ENCODE measurements at places on chromosomes 5 and 9. TPM values are rescaled to one million over a fixed set of nuclear protein-coding genes. Genes with fewer than 3 reads are reported as not detected.

GRCh38 chr5:12624776-12625560, 720.7 kb upstream of the CTNND2 start:
- no peak for DNase-seq

DNA sequence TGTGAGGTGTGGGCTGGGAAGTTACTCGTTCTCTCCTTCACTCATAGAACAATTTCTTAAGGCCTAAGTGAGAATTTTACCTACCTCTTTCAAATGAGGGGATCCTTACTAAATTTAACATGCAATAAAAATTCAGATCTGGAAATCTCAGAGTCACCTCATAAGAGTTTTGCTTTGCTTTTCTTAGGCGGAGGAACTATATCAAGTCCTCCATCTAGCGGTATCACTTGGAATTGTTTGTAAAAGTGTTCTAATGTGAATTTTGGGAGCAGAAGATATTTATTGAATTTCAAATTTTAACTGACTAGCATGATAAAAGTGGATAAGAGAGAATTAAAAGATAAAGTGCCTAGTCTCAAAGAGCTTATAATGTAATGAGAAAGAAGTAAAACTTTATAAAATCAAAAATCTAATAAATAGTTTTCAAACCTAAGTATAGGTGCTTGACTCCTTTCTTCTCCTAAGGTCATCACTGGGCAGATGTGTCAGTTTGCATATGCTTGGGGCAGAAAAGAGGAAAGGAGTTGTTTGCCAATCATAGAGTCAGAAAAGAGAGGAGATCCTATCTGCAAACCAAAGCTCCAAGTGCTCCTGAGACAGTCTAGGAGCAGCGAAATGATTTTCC, 145.7 kb upstream of the DAB2 start:
- DNase-seq: no peak

- no peak for DNase-seq
These were observed 376.7 kb upstream of the RORB start for GRCh38 chr9:74120470-74120869.

GRCh38 chr9:105832096-105832710, 137.9 kb downstream of the TMEM38B start:
- DNase-seq: no peak

The TAF7 gene
- total RNA-seq: 95.6 TPM

The PPP3R2 gene
- not detected for total RNA-seq

GRCh38 chr9:32704343-32704742, 68.9 kb upstream of the TAF1L start:
- DNase-seq: no peak

The MOB3B gene
- total RNA-seq: 15.3 TPM

Measured in progenitor cell of endocrine pancreas (in vitro differentiated cells).